Fibroblast of lung (primary cell): ENCODE measurements at places on chromosomes 12 and 14. TPM values are rescaled to one million over a fixed set of nuclear protein-coding genes. Genes with fewer than 3 reads are reported as not detected.

Gene TBK1
- total RNA-seq: 35.4 and 42.9 TPM in 2 replicates

Gene CSRP2
- total RNA-seq: 36.7 and 56.8 TPM in 2 replicates

Gene INHBC
- total RNA-seq: not detected in 2 replicates

Gene BTBD7
- total RNA-seq: 19.8 and 20.5 TPM in 2 replicates

Gene TMEM253
- total RNA-seq: not detected in 2 replicates

Gene PLEK2
- total RNA-seq: 0.17 and 0.51 TPM in 2 replicates

Gene IL23A
- 0.17 TPM in 1 of 2 replicates, not detected in the other for total RNA-seq

Gene SALL2
- 3.1 and 3.5 TPM in 2 replicates for total RNA-seq

Gene CLEC1B
- total RNA-seq: not detected in 2 replicates

Gene PPP4R3A
- 77.8 and 88.0 TPM in 2 replicates for total RNA-seq

Gene TMEM52B
- total RNA-seq: under 0.01 and 0.50 TPM in 2 replicates

Gene RHOJ
- total RNA-seq: 1.2 and 4.1 TPM in 2 replicates

Gene PRB2
- not detected in 2 replicates for total RNA-seq

Gene KRT7
- total RNA-seq: 3.1 and 3.5 TPM in 2 replicates

Gene ATN1
- 8.2 and 21.5 TPM in 2 replicates for total RNA-seq
